Urothelium cell line (cell line): ENCODE measurements at places on chromosomes 4 and X.

DNA sequence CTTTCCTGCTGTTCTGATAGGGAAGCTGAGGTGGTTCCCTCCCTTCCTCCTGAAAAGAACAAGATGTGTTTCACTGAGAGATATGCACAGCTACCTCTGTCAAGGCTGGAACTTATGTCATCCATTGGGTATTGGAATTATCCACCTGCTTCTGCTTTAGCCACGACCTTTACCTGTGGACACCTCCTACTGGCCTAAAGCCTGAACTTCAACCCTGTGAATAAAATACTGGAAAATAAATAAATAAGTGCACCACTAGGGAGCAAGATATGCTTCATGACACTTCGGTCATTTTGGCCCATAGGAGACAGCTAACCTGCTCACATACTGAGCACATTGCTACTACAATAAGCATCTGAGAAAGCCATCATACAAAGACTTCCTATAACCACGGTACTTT is 419.9 kb upstream of the NWD2 start:
- no peak for DNase-seq

DNA sequence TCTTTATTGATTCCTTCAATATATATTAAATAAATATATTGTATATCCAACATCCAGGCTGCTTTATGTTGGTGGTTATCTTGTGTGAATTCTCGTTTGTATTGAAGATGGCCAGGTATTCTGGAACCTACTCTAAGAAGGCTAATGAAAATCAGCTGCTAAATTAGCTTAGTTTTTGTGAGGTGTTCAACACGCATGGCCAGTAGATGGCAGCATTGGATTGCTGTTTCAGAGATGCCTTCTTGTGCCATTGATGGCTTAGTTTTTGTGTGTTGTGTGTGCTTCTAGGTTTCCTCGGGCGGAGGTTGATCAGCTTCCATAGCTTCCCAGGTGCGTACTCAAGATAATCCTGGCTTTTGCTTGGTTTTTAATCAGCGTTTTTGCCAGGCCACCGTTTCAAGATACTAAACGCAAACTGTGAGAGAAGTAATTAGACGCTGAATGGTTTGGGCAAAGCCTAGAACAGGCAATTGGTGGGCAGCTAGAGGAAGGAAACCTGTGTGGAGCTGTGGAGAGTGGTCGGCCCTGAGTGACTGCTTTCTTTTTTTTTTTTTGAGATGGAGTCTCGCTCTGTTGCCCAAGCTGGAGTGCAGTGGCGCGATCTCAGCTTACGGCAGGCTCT is 15.1 kb downstream of the NOCT start:
- peak; percentile 42 for DNase-seq

- DNase-seq: no peak
Observed at GRCh38 chr4:95539106-95539505, 9.7 kb downstream of the UNC5C start.

- no peak for DNase-seq
Observed at GRCh38 chrX:134167591-134168203, 69.3 kb upstream of the CCDC160 start.

DNA sequence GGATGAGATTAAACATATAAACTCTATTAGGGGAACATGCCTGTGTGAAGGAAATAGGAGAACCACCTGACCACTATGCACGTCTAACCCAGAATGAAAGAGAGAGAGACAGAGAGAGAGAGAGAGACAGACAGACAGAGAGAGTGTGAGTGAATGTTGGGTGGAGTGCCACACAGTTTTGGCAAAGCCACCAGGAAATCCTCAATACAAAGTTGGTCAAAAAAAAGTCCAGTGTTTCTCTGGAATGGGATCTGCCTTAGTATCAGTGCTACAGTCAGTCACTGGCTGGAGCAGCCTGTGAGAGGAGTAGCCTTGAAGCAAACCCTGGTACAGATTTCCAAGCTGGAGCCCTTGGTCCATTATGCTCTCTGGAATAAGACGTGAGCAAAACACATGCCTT is 91.7 kb downstream of the GC start:
- no peak for DNase-seq
